ENCODE measurements at places on chromosomes 4 and X. TPM values are rescaled to one million over a fixed set of nuclear protein-coding genes. Genes with fewer than 3 reads are reported as not detected.

GRCh38 chrX:109841869-109842579 is 109.0 kb upstream of the ACSL4 start:
- no peak for DNase-seq

The CPZ gene
- 2.9 TPM for total RNA-seq

GRCh38 chr4:82287720-82288119 is 86.1 kb downstream of the HNRNPD start:
- DNase-seq = no peak

GRCh38 chr4:73856518-73856917 is 3.4 kb downstream of the PF4V1 start:
- no peak for DNase-seq

The MAGEC1 gene
- not detected for total RNA-seq

- DNase-seq = no peak
Observed at GRCh38 chr4:184949020-184949419, 69.3 kb upstream of the HELT start.

The EFHC2 gene
- 2.0 TPM for total RNA-seq

- DNase-seq = no peak
Observed at GRCh38 chr4:53967986-53968385, 96.4 kb downstream of the CHIC2 start.

The GATA1 gene
- under 0.01 TPM for total RNA-seq

The SMIM31 gene
- total RNA-seq = not detected

GRCh38 chr4:13653766-13654161 is 26.2 kb upstream of the BOD1L1 start:
- DNase-seq = no peak
